Omental fat pad (tissue), 4 donors: ENCODE measurements at places on chromosomes 3 and 15. TPM values are rescaled to one million over a fixed set of nuclear protein-coding genes. Genes with fewer than 3 reads are reported as not detected.

The CCDC54 gene
- not detected for total RNA-seq

DNA sequence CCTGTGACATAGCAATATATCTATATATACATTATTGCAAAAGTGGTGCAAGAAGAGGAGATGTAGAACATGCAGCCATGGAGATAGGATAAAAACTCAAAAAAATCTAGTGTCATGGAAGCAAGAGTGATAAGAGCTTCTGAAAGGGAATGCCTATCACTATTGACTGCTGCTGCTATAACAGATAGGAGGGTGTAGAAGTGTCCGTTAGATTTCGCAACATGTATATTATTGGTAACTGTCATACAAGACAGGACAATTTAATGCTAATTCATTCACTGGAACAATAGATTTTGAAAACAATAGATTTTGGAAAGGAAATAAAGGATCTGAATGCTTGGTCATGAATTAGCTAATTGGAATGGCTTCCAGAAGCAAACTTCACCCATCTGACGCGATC is 224.5 kb downstream of the ZNF385D start:
- DNase-seq: no peak

- DNase-seq: no peak
Observed at GRCh38 chr3:8882171-8882593, 81.1 kb downstream of the RAD18 start.

The FBN1 gene
- 91.5 TPM for total RNA-seq

- DNase-seq: no peak
Observed at GRCh38 chr3:156642750-156643728, 31.4 kb upstream of the TIPARP start.

The DNASE1L3 gene
- total RNA-seq: 2.3 TPM

DNA sequence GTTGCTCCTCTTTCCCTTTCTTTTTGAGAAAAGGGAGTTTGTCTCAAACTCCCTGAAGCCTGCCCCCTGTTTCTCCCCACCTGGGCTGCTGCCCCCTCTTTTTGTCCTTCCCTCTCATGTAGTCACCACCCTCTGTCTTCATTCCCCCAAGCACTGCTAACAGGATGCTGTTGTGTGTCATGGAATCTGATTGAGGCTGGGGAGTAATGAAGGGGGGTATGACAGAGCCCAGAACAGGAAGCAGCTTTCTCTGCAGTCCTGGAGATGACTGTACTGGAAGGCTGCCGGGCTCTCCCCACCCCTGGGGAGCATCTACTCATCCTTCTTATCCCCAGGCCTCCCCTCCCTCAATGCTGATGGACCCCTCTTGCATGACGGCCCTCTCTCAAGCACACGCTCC is 181.6 kb downstream of the ABHD5 start:
- DNase-seq: no peak

- no peak for DNase-seq
Observed at GRCh38 chr3:171566803-171567422, 106.7 kb upstream of the TNIK start.
